ENCODE measurements at places on chromosomes 16 and 17. TPM values are rescaled to one million over a fixed set of nuclear protein-coding genes. Genes with fewer than 3 reads are reported as not detected.

Gene CACNG5
- not detected for total RNA-seq

Gene KRT24
- not detected for total RNA-seq

DNA sequence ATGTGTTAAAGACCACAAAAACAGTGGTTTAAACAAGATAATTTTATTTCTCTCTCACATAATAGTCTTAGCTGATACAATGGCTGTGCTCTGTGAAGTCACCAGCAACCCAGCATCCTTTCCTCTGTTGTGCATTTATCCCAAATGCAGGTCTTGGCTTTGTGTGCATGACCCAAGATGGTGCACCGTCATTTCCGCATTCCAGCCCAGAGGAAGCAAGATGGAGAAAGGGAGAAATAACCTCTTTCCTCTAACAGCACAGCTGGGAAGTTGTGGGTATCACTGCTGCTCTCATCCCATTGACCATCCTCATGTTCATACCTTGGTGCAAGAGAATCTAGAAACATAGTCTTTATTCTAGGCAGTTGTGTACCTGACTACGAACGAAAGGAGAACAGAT is 21.8 kb downstream of the TMC5 start:
- H3K27ac ChIP-seq, result no peak overlapping the region
- H3K4me1 ChIP-seq, result no peaks in the 10 kb centered on the region
- H3K27me3 ChIP-seq, result no peaks in the 10 kb centered on the region
- no peak overlapping the region for H3K4me3 ChIP-seq

DNA sequence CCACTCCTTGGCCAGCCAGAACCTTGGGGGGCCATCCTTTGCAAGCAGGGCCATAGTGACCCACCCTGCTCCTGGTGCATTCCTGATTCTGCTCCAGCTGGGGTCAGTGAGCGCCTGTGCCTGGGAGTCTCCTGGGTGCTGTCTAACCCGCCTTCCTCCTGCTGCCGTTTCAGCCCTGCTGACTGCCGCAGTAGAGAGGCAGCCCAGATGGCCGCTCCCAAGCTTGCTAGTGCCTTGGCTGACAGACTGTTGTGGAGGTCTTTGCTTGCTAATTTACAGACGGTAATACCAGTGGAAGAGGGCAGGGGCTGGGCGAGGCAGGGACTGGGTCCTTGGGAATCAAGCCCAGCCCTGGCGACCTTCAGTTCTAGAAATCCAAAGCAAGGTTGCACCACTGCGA is 99.6 kb downstream of the SOCS1 start:
- DNase-seq, result no peak
- no peak overlapping the region for H3K27ac ChIP-seq
- H3K36me3 ChIP-seq, result no peaks in the 10 kb centered on the region
- H3K4me3 ChIP-seq, result no peak overlapping the region
- H3K27me3 ChIP-seq, result no peaks in the 10 kb centered on the region
- H3K4me1 ChIP-seq, result peaks cover 6% of the 10 kb centered on the region

DNA sequence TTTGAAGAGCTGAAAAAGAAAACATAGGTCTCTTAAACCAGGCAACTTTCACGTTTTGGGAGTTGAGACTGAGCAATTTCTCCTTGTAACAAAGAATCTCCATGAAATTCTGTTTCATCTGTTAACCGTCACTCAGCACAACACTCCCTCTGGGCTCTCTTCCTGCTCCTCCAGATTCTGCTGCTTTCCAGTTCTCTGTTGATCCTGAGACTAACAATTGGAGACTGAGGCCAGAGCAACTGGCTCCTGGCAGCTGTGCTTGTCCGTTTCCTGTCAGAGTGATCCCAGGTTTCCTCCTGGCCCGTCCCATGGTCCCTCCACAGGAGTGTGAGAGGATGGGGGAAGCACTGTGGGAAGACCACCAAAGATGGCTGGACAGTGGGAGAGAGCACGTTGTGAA is 32.5 kb downstream of the IST1 start:
- no peaks in the 10 kb centered on the region for H3K27me3 ChIP-seq
- H3K27ac ChIP-seq, result peak overlapping the region; percentile 48
- H3K4me3 ChIP-seq, result no peak overlapping the region
- no peak for DNase-seq

Gene SLC43A2
- total RNA-seq, result 18.0 TPM

Gene TSPAN10
- total RNA-seq, result 3.2 TPM

DNA sequence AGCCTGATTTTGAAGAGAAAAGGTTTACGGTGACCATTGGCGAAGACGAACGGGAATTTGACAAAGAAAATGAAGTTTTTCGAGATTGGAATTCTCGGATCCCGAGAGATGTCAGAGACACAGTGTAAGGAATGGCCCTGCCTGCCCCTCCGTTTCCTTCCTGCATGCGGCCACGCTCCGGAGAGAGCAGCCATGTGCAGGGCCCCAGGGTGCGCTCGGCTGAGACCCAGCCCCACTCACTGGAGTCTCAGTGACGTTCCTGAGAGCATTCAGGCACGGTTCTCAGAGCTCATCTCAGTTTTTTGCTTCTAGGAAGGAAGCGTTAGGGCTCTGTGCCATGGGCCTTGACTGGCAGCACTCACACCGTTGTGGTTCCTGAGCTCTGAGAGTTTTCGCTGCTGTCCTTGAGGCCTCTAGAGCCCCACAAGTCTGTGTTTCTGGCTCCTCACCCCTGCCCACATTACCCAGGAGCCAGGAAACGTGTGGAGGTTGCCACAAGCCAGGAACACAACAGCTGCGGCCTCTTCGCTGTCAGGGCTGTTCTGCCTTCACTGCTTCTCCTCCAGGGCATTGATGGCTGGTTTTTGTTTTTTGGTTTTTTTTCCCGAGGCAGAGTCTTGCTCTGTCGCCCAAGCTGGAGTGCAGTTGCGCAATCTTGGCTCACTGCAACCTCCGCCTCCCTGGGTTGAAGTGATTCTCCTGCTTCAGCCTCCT is 29.8 kb downstream of the ZC3H18 start:
- H3K27ac ChIP-seq, result no peak overlapping the region
- H3K36me3 ChIP-seq, result peaks cover 32% of the 10 kb centered on the region
- no peak for DNase-seq
- no peaks in the 10 kb centered on the region for H3K4me1 ChIP-seq
- no peaks in the 10 kb centered on the region for H3K27me3 ChIP-seq

DNA sequence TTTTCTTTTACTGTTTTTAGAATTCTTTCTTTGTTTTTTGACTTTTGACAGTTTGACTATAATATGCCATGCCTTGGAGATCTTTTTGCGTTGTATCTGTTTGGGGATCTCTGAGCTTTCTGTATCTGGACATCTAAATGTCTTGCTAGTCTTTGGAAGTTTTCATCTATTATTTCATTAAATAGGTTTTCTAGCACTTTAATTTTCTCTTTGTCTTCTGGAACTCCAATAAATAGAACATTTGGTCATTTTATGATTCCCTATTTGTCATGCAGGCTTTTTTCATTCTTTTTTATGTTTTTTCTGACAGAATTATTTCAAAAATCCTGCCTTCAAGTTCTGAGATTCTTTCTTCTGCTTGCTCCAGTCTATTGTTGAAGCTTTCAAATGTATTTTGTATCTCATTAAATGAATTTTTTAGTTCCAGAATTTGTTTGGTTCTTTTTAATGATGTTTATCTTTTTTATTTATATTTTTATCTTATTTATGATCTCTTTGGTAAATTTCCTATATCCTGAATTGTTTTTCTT is 201.4 kb downstream of the CHD9NB start:
- no peaks in the 10 kb centered on the region for H3K36me3 ChIP-seq
- no peaks in the 10 kb centered on the region for H3K27me3 ChIP-seq
- no peak overlapping the region for H3K4me3 ChIP-seq
- DNase-seq, result no peak
- H3K4me1 ChIP-seq, result no peaks in the 10 kb centered on the region

DNA sequence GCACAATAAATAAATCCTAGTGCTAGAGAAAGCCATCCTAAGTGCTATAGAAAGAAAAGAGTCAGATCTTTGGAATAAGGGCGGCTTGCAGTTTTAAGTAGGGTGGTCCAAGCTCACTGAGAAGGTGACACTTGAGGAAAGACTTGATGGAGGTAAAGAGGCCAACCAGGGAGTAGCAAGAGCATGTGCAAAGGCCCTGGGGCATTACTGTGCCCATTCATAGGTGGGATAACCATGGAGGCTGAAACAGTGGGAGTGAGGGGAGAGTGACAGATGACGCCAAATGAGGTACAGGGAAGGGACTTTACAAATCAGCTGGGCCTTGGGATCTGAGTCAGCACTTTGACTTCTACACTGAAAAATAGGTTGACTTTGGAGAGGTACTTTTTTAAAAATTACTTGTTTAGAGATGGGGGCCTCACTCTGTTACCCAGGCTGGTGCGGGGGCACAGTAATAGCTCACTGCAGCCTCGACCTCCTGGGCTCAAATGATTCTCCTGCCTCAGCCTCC is 115.5 kb downstream of the ABCC1 start:
- no peak for DNase-seq
- H3K4me3 ChIP-seq, result no peak overlapping the region
- H3K4me1 ChIP-seq, result no peaks in the 10 kb centered on the region
- no peaks in the 10 kb centered on the region for H3K27me3 ChIP-seq
- peaks cover 5% of the 10 kb centered on the region for H3K36me3 ChIP-seq
- H3K27ac ChIP-seq, result no peak overlapping the region

DNA sequence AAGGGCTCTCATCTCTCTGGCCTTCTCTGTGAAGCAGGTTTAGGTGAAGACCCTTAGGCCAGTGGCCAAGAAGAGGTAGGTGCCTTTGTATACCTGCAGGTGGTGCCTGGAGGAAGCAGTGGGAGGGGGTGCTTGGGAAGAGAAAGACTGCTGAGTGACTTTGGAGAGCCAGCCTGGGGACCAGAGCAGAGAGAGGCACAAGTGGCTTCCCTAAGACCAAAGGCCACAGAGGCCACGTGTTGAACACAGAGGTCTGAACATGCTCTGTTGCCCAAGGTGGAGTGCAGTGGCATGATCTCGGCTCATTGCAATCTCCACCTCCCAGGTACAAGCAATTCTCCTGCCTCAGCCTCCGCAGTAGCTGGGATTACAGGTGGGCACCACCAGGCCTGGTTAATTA is 103.5 kb downstream of the CPPED1 start:
- DNase-seq, result no peak
- H3K4me1 ChIP-seq, result no peaks in the 10 kb centered on the region
- no peaks in the 10 kb centered on the region for H3K36me3 ChIP-seq

- H3K27me3 ChIP-seq, result no peaks in the 10 kb centered on the region
- H3K4me1 ChIP-seq, result peaks cover 8% of the 10 kb centered on the region
- H3K27ac ChIP-seq, result no peak overlapping the region
- no peaks in the 10 kb centered on the region for H3K36me3 ChIP-seq
Observed at GRCh38 chr17:65857718-65858117, 296.3 kb upstream of the AXIN2 start.

Gene TBC1D3
- not detected for total RNA-seq

Gene PERCC1
- total RNA-seq, result not detected

Gene SLC4A1
- total RNA-seq, result not detected

GRCh38 chr17:42266918-42267766 is 9.0 kb downstream of the STAT5B start:
- peak; percentile 89 for DNase-seq
- H3K27ac ChIP-seq, result peak overlapping the region; percentile 67
- no peaks in the 10 kb centered on the region for H3K27me3 ChIP-seq

GRCh38 chr17:77810536-77810935 is 148.0 kb upstream of the TNRC6C start:
- no peaks in the 10 kb centered on the region for H3K27me3 ChIP-seq
- H3K4me1 ChIP-seq, result peaks cover 19% of the 10 kb centered on the region
- H3K27ac ChIP-seq, result peak overlapping the region; percentile 44

GRCh38 chr17:77228241-77228752 is 87.5 kb downstream of the SEC14L1 start:
- no peak overlapping the region for H3K4me3 ChIP-seq
- DNase-seq, result no peak
- no peaks in the 10 kb centered on the region for H3K27me3 ChIP-seq
- no peak overlapping the region for H3K27ac ChIP-seq
- H3K36me3 ChIP-seq, result no peaks in the 10 kb centered on the region

DNA sequence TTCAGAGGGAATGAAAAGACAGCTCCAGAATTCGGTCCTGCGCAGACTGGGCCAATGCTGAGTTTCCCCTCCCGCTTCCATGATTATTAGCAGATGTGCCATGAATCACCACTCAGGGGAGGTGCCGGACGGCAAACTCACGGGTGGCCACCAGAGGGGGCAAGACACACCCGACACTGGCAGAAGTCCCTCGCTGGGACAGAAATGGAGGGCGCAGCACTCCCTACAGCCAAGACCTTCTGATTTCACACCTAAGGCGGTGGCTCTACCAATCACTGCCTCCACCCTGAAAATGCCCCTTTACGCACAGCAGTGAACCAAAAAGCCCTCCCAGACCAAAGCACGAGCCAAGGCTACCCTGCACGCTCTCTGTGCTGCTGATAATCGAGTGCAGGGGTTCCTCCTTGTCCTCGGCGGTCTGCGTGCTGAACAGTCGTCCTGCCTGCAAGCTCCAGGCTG is 26.8 kb downstream of the TRAP1 start:
- no peak overlapping the region for H3K27ac ChIP-seq
- peaks cover 9% of the 10 kb centered on the region for H3K4me1 ChIP-seq
- peaks cover 18% of the 10 kb centered on the region for H3K36me3 ChIP-seq
- H3K4me3 ChIP-seq, result no peak overlapping the region

DNA sequence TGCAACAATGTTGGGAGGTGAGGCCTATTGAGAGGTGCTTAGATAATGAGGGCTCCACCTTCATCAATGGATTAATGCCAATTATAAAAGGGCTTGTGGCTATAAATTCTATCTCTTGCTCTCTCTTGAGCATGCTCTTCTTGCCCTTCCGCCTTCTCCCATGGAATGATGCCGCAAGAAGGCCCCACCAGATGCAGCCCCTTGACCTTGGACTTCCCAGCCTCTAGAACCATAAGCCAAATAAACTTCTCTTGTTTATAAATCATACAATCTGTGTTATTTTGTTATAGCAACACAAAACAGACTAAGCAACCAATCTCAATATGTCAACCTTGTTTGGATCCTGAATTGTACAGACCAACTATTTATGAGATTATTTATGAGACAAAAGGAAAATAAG is 20.0 kb downstream of the MYH10 start:
- no peak overlapping the region for H3K4me3 ChIP-seq
- H3K27me3 ChIP-seq, result no peaks in the 10 kb centered on the region
- no peak overlapping the region for H3K27ac ChIP-seq
- no peaks in the 10 kb centered on the region for H3K36me3 ChIP-seq
- peaks cover 31% of the 10 kb centered on the region for H3K4me1 ChIP-seq

- H3K27me3 ChIP-seq, result no peaks in the 10 kb centered on the region
- peak; percentile 67 for DNase-seq
- H3K4me3 ChIP-seq, result no peak overlapping the region
- peak overlapping the region; percentile 70 for H3K27ac ChIP-seq
- H3K4me1 ChIP-seq, result peaks cover 60% of the 10 kb centered on the region
Observed at GRCh38 chr16:75580-76501, 2.2 kb upstream of the MPG start.

DNA sequence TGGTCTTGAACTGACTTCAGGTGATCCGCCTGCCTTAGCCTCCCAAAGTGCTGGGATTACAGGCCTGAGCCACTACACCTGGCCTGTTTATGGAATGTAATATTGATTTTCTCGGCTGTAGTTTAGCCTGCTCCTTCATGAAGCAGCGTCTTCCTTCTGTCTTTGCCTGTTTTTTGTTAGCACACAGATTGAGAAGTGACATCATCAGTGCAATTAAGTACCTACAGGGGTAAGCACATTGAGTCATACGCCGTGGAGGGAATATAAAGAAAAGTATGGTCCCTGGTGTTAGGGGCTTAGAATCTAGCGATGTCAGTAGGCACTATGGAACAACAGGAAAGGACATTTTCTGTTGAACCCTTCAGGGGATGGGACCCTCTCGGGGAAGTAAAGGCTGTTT is 48.7 kb upstream of the SEC14L1 start:
- H3K4me1 ChIP-seq, result peaks cover 22% of the 10 kb centered on the region
- no peak overlapping the region for H3K4me3 ChIP-seq
- H3K27me3 ChIP-seq, result no peaks in the 10 kb centered on the region
- no peak for DNase-seq
- peaks cover 21% of the 10 kb centered on the region for H3K36me3 ChIP-seq

Gene SPATA22
- not detected for total RNA-seq

Gene PCGF2
- total RNA-seq, result 68.2 TPM

Gene SLC9A5
- 2.4 TPM for total RNA-seq

Gene KRT20
- not detected for total RNA-seq

Gene KRTAP1-5
- total RNA-seq, result not detected

Data from astrocyte (in vitro differentiated cells and primary cell).